ENCODE measurements at places on chromosomes 1 and 21. TPM values are rescaled to one million over a fixed set of nuclear protein-coding genes. Genes with fewer than 3 reads are reported as not detected.

Gene PADI1
- not detected for total RNA-seq

Gene BRWD1
- 110 TPM for total RNA-seq

Gene SLAMF1
- total RNA-seq = 70.3 TPM

Gene ACAP3
- 75.5 TPM for total RNA-seq

DNA sequence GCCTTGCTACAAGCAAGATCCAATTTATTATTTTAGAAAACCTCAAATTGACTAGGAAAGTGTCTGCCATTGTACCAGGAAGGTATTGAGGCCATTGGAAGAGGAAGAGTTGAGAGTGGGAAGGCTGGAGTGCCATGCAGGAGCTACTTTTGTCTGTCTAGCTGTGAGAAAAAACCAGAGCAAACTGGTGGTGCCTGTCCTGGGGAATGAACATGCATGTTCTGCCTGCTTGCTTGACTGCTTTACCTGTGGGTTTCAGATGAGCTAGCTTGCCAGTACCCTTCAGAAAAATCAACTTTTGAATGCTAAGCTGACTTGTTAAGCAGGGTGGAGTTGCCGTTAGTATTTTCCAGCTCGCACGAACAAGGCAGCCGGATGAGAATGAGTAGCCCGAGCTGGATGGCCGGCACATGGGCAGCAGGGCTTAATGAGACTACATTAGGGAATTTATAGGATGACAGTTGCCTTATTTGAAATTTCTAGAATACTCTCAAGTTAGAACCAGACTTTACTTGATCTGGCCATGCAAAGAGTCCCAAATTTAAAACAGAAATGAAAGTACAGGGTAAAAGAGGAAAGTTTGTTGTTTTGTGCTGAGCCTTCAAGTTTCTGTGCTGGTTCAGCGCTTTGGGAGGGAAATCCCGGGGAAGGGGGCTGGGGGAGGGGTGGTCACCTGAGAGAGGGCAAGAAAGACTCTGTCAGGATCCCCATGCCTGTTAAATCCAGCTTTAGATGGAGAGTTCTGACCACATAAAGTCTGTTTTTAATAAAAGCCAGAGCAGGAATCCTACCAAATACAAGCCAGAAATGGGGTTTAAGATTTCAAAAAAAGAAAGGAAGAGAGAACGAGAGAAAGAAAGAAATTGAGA is 29.6 kb upstream of the C1orf105 start:
- DNase-seq = no peak
- H3K4me3 ChIP-seq = peak overlapping the region; percentile 4
- no peak overlapping the region for H3K27ac ChIP-seq
- H3K27me3 ChIP-seq = no peaks in the 10 kb centered on the region
- no peaks in the 10 kb centered on the region for H3K36me3 ChIP-seq

GRCh38 chr1:170970256-170970655 is 34.9 kb downstream of the MROH9 start:
- no peak overlapping the region for H3K27ac ChIP-seq
- no peaks in the 10 kb centered on the region for H3K4me1 ChIP-seq
- no peaks in the 10 kb centered on the region for H3K36me3 ChIP-seq
- no peak for DNase-seq
- H3K27me3 ChIP-seq = no peaks in the 10 kb centered on the region

DNA sequence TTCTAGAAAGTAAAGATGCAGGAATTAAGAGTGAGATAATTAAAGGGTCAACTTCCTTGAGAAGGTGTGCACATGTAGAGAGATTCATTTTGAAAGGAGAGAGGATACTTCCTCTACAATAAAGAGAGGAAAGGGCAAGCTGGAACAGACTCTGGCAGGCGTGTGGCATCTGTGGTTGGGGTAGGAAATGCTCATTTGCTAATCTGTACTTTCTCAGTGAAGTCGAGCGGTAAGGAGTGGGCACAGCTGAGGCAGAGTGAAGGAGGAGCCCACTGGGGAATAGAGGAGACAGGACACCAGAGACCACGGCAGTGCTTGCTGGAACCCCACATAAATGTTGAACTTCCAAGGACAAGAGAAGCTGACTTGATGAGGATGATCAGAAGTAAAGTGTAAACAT is 49.1 kb downstream of the PCSK9 start:
- no peak overlapping the region for H3K4me3 ChIP-seq
- H3K27ac ChIP-seq = no peak overlapping the region
- no peaks in the 10 kb centered on the region for H3K4me1 ChIP-seq
- H3K27me3 ChIP-seq = no peaks in the 10 kb centered on the region

- H3K36me3 ChIP-seq = no peaks in the 10 kb centered on the region
- H3K27ac ChIP-seq = no peak overlapping the region
- no peaks in the 10 kb centered on the region for H3K4me1 ChIP-seq
- DNase-seq = no peak
- H3K27me3 ChIP-seq = no peaks in the 10 kb centered on the region
Measured at GRCh38 chr1:18444563-18444962, 36.2 kb upstream of the KLHDC7A start.
